GM04503 (cell line): ENCODE measurements at places on chromosomes 4 and X.

- DNase-seq, result no peak
Measured at GRCh38 chr4:126708716-126709115, 924.0 kb upstream of the INTU start.

DNA sequence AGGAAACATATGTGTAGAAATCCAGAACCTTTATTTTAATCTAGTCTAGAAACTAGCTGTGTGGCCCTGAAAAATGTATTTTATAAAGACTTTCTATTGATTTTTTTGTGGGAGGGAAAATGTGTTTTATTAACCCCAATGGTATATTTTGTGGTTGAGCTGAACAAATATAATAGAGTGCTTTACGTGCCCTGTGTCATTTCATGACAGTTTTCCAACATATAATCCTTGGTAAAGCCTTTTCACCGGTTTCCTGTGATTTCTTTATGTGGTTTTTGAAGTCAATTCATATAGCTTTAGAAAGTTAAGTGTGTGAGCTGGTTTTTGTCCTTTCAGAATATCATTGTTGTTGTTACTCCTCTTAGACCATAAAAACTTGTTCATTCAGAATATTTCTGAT lies 375.7 kb downstream of the ADGRL3 start:
- no peak for DNase-seq

GRCh38 chrX:150074175-150074574 lies 135.9 kb upstream of the EOLA2 start:
- no peak for DNase-seq

DNA sequence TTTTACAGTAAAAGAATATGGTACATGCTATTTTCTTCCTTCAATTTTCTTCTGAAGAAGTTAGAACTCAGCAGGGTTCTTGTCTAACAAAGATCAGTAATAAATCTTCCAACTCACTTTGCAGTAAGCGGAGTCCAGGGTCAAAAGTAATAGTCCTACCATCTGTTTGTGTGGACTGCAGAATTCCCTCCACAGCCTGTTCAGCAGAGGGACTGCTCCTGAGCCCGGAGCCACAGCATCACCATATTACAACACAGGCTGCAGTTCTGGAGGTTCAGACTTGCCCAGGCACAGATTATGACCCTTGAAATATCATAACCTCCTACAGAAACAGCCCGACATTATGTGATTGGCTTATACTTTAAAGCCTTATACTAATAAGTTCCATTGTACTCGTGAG lies 10.3 kb downstream of the FHDC1 start:
- DNase-seq, result no peak

- DNase-seq, result no peak
Measured at GRCh38 chr4:84258905-84259830, 239.9 kb downstream of the NKX6-1 start.

GRCh38 chr4:111633663-111634266 lies 511.5 kb upstream of the FAM241A start:
- DNase-seq, result no peak

- DNase-seq, result no peak
Measured at GRCh38 chr4:71186566-71187403, 152.0 kb upstream of the SLC4A4 start.

DNA sequence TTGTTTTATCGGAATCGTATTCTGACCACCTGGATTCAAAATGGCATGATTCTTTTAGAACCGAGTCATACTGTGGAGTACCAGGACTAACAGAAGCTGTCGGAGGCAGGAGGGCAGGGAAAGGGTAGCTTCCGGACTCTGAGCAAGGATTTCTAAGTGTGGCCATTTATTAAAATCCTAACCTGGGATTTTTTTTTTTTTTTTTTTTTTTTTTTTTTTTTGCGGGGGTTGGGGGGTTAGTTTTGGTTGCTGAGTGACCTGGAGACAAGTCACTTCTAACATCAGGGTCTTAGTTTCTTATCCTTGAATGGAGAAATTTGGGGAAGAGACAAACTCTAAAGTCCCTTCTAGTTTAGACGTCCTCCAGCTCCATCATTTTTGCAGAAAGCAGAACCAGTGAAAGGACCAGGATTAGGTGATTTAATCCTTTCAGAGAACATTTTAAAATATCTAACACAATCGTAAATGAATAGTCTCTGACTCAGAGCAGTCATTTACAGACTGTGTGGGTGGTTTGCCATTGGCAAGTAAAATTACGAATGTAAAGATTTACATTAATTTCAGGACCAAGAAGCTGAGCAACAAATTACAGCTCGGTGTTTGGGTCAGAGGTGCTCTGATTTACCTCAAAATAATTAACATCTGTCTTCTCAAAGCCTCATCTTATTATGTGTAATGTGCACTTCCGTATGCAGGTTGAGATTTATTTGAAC lies 7.3 kb downstream of the SLC25A5 start:
- no peak for DNase-seq

- DNase-seq, result no peak
Measured at GRCh38 chrX:75603833-75604232, 81.0 kb upstream of the ZDHHC15 start.

GRCh38 chr4:48766131-48766792 lies 13.8 kb downstream of the FRYL start:
- DNase-seq, result no peak

GRCh38 chr4:83731609-83732008 lies 195.7 kb downstream of the GPAT3 start:
- no peak for DNase-seq

DNA sequence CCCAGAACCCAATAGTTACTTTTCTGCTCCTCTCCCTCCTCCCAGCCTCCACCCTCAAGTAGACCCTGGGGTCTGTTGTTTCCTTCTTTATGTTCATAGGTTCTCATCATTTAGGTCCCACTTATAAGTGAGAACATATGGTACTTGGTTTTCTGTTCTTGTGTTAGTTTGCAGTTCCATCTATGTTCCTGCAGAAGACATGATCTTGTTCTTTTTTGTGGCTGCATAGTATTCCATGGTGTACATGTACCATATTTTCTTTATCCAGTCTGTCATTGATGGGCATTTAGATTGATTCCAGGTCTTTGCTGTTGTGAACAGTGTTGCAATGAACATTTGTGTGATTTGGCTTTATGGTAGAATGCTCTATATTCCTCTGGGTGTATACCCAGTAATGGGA lies 47.8 kb upstream of the LEF1 start:
- DNase-seq, result no peak

DNA sequence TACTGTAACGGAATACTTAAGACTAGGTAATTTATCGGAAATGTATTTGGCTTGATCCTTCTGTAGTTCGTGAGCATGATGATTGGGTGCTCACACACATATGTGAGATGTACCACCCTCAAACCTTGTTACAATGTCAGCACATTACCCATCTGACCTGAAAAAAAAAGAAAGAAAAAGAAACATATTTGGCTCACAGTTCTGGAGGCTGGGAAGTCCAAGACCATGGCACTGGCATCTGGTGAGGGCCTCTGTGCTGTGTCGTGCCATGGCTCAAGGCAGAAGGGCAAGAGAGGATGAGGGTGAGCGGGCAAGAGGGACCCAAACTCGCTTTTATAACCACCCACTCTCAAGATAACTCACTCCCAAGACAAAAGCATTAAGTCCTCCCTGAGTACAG lies 7.0 kb upstream of the CLDN24 start:
- no peak for DNase-seq

DNA sequence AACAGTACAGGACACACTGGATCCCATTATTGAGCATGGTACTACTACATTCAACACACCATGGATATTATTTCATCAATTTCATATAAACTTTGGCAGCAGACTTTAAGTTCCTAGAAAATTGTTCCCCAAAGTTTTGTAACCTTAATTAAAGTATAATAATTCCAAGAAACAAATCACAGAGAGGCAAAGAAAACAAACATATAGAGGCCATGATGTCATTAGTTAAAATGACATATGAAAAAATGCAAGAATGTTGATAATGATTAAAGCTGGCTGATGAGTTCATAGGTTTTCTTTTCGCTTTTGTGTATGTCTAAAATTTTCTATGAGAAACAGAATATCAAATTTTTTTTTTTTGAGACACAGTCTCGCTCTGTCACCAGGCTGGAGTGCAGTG lies 26.8 kb downstream of the LRBA start:
- DNase-seq, result no peak

DNA sequence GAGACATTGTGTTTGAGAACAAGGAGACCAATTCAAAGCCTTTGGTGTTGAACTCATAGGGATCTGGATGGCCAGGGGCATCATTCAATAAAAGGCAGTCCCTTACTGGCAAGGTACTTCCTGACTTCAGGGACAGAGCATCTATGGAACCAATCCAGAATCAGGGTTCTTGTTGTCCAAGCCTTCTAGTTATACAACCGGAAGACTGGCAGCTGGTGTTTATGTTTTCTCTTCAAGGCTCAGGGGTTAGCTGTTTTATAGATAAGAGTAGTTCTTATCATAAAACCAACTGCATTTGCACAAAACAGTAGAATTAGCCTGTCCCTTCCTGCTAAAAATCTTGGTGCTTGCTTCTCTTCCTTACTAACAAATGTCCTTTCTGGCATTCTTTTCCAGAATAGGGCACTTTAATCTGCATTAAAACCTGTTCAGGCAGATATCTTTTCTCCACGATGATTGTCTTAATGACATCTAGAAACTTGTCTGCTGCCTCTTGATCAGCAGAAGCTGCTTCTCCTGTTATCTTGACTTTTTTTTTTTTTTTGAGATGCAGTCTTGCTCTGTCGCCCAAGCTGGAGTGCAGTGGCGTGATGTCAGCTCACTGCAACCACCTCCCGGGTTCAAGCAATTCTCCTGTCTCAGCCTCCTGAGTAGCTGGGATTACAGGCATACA lies 38.4 kb upstream of the ARHGEF6 start:
- DNase-seq, result no peak
